ENCODE measurements at places on chromosomes 1 and 21.

DNA sequence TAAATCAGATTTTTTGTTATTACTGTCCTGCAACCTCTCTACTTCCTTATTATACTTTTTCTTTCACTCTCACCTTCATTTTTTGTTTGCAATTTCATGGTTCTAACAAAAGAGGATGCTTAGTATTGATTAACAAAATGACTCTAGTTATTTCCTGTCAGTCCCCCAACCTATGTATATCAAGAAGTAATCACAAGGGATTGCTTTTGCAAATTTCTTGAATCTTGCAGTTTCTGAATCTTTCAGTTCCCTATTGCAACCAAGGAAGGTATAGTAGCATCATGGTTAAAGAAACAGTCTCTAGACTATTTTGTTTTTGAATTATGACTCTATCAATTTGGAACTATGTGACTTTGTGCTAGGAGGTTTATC, 446.9 kb downstream of the NEGR1 start:
- DNase-seq, result no peak

- peak; percentile 32 for DNase-seq
These were observed 4.7 kb downstream of the FOXO6 start for GRCh38 chr1:41365772-41366454.

DNA sequence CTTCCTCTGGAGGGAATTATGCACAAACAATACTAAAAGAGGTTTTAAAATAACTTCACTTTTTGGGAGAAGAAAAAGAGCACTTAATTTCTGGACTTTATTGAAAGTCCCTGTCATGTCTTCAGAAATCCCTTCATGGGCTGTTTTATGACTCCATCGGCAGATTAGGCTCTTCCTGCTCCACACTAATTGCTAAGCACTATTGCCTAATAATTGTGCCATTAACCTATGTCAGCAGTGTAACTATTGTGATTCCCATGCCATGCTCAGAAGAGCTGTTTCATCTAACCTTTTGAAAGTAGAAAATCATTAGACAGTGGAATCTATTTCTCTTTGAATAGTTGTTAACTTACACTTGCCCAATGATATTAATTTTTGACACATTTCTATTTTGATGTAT, 489.3 kb upstream of the RUNX1 start:
- DNase-seq, result no peak

- DNase-seq, result no peak
These were observed 794 bp downstream of the NID1 start for GRCh38 chr1:236063919-236064673.

GRCh38 chr1:214389734-214390133, 108.8 kb downstream of the SMYD2 start:
- no peak for DNase-seq

DNA sequence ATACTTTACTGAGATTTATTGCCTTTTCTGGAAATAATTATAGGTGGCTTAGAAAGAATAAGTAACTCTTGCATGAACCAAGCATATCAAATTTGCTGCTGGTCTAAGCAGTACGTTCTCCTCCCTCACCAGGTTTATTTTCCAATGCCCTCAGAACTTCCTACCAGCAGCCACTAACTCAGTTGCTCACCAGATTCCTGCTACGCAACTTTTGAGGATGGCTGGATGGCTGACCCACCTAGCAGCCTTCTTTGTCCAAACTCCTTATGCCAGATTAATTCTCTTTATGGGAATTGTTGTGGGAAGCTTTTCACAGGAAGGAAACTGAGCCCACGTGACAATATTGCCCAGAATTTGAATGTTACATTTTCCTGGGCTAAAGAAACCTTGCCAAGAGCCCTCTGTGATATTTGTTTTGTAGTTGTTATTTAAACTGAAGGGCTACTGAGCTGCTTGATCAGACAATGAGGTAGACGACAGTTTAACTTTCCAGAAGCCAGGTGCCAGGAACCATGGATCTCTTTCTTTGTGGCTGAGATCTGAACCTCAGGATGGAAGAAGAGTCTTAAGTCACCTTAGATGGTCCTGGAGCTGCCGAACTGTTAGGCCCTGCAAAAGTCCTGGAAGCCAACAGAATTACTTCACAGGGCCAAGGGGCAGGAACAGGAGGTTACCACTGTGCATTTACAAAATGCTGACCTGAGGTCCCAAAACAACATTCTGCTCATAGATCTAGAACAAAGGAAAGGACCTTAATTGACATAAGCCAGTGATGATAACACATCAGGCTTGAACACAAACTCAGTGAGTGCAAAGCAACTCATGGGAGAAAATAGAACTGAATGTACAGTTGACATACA, 85.5 kb upstream of the ATP1A1 start:
- DNase-seq, result no peak

DNA sequence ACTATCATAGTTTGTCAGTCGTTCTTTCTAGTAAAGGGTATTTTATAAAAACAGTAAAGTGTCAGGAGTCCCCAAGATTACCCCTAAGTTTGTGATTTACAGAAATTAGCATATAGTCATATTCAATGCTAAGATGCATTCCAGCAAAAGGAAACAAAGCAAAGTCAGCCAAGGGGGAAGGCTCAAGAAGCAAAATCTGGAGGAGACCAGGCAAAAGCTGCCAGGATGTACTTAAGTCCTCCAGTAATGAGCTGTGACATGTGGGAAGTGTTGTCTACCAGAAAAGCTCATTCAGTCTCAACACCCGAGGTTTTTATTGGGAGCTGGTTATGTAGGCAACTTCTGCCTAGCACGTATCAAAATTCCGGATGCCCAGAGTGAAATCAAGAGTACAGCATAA, 373.4 kb upstream of the TMPRSS15 start:
- no peak for DNase-seq

DNA sequence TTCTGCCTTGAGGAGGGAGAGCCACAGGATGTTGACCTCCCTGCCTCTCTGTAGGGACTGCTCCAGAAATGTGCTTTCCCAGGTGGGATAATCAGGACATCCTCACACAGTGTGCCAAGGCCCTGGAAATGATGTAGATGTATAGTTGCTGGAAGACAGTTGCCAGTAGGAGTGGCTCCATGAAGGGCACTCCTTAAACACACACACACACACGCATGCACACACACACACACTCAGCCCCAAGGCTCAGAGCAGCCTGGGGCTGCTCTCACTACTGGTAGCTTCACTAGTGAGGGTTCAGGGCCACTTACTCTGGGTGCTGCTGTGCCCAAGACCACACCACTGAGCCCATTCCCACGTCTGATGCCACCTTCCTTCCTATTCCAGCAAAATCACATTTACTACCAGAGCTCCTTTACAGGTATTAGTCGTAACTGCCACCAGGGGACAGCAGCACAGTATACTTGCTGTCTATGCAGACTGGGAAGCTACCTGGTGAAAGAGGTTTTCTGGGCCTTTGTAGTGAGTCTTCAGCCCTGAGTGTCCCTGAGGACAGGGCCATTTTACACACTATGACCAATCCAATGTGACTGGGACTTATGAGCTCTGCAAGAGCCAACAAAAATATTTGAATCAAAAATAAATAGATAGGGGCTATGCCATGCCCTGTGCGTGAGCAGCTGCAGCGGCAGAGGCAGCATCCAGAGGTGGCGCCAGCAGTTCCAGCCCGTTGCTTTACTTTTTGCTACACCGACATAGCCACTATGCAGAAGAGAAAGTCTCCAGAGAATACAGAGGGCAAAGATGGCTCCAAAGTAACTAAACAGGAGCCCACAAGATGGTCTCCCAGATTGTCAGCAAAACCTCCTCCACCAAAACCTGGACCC, 15.0 kb downstream of the CRNN start:
- DNase-seq, result no peak

GRCh38 chr1:91450260-91450659, 45.6 kb upstream of the HFM1 start:
- DNase-seq, result no peak

GRCh38 chr1:42747125-42747524, 7.1 kb upstream of the CLDN19 start:
- DNase-seq, result peak; percentile 33
